ENCODE measurements at places on chromosomes 11 and 22.

DNA sequence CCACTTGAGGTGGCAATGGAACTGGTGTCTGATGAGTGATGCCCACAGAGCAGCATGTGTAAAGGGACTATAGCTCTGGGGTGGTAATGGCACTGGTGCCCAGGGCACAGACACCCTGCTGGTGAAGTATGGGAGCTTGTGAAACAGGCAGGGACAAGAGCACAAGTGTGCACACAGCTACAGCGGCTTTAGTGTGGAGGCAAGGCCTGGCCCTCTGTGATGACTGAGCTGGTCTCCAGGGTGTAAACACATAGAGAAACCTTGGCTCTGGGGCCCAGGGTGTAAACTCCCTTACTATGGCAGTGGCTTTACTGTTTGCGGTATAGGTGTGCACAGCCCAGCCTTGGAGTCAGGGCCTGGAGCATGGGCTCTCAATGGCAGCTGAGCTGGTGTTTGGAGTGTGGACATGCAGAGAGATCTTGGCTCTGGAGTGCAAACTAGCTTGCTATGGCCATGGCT, 46.3 kb downstream of the BIRC2 start:
- DNase-seq, result no peak

GRCh38 chr22:45814198-45814597, 142.6 kb downstream of the ATXN10 start:
- DNase-seq, result no peak

GRCh38 chr11:313304-313786, 495 bp upstream of the IFITM1 start:
- DNase-seq, result peak; percentile 54

GRCh38 chr11:267491-267994, 10.7 kb upstream of the NLRP6 start:
- DNase-seq, result peak; percentile 85

GRCh38 chr11:79039122-79039521, 401.7 kb downstream of the TENM4 start:
- no peak for DNase-seq

DNA sequence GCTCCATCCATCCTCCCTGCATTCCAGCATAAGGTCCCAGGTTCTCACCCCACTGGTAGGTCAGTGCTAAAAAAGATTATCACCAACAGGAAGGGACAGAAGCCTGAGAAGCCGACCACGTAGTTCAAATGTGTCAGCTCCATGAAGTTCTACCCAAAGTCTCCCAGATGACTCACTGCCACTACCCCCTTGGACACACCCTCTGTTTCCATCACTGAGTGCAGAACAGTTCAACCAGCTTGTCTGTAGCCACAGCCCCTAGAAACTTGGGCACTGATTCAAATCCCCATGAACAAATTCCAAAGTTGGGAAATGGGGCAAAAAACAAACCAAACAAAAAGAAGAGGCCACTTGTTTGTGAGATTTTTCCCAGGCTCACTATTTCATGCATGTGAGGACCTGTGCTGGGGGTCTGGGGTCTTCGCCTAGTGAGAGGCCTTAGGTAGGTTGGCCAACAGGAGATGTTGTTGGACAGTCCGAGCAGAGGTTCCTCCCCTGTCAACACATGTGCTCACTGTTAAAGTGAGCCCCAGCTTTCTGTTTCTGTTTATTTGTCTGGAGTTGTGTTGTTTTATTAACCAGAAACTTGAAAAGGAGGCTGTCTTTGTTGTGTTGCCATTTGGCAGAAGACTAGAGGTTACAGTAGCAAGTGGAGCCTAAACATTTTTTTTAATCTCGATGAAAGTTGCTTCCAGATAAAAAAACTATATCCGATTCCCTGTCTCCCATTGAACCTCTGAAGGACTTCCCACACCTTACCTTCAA, 24.2 kb upstream of the FLI1 start:
- DNase-seq, result no peak

GRCh38 chr11:110761991-110762390, 49.8 kb upstream of the ARHGAP20 start:
- no peak for DNase-seq

GRCh38 chr11:72834905-72835304, 20.7 kb downstream of the ATG16L2 start:
- DNase-seq, result no peak

- no peak for DNase-seq
These were observed 52.0 kb downstream of the KIRREL3 start for GRCh38 chr11:126948563-126948962.

DNA sequence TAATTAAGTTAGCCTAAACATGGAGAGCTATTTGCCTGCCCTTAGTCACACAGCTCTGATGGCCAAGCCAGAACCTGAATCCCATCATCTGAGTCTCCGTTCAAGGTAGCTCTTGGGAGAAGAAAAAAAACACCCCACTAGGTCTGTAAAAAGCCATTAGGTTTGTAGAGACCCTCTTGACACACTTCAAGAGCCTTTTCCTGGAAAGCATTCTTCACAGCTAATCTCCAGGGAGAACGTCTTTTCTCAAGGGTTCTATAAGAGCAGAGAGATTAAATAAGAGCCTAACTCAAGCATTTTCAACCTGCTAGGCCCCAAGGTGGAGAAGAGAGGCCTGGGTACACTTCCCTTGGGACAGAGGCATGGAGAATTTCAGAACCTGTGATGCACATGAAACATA, 61.6 kb upstream of the NAV2 start:
- DNase-seq, result no peak

DNA sequence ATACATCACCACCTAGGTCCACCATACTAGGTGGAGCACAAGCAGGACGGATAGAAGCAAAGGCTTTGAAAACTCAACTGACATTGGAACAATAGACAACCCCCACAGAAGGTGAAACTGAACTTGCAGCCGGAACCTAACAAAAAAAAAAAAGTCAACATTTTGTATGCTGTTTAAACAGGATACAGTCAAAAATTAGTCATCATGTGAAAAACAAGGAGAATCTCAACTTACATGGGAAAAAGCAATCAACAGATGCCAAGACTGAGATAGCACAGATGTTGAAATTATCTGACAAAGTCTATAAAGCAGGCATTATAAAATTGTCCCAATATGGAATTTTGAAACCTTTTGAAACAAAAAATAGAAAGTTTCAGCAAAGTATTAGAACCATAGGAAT, 123.8 kb downstream of the RAB38 start:
- no peak for DNase-seq

All from GM12865 (cell line).